Urothelium cell line (cell line): ENCODE measurements at places on chromosomes 13 and 19.

DNA sequence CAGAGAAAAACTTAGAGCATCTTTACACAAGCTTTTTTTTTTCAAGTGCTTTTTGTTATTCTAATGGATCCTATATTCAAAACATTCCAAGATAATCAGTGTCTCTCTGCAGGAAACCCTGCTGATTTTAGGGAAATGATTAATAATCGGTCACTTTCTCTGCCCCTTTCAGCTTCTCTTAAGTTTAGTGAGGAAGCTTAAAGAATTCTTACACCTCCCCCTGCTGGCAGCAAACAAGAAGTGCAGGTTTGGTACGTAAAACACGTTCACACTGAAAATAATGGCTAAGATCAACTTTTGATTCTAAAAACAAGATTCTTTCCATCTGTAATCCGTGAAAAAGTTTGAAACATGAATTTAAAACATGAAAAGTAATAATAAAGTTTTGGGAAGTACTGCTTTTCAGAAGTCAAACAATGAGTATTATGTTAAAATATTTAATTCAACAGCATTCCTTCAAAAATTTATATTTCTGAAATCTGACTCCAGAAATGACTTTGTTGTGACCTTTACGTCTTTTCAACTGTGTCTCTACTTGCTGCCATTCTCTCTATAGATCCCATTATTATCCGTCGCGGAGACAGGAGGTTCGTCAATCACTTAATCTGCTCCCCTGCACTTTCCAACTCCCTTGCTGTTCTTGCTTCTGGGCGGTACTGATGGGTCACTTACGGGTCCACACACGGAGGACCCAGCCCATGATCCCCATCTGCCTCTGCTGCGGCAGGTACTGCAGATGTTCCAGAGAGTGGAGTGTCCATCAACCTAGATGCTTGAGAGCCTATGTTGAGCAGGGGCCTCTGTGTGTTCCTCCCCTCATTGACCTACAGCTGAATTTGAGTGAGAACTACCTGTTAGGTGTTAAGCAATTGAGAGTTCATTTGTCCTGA, 203.1 kb upstream of the EDNRB start:
- peak; percentile 19 for DNase-seq

DNA sequence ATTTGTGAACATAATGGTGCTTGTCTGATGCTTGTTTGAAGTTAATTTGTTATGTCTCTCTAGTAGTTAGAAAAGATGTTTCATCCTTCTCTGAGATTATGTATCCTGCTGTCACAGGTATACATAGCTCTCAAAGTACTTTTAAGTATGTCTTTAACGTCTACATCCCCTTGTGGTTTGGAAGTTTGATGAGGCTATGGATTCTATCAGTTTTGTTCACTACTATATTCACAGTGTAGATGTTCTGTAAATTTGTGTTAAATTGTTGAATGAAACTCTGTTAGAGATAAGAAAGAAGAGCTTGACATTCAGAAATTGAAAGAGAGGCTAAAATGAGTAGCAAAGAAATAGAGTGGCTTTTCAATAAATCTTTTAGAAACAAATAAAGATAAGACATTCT, 304.6 kb upstream of the MIR17HG start:
- DNase-seq = no peak

GRCh38 chr13:111079375-111079774, 35.7 kb upstream of the ARHGEF7 start:
- DNase-seq = no peak

GRCh38 chr13:30774214-30774730, 38.9 kb downstream of the ALOX5AP start:
- DNase-seq = no peak

GRCh38 chr19:42323852-42324654, 1.4 kb upstream of the MEGF8 start:
- no peak for DNase-seq

GRCh38 chr13:18948664-18949488, 232.7 kb downstream of the TUBA3C start:
- DNase-seq = no peak

GRCh38 chr13:71219698-71220415, 647.1 kb downstream of the DACH1 start:
- DNase-seq = no peak

GRCh38 chr13:40651866-40652587, 14.4 kb downstream of the FOXO1 start:
- no peak for DNase-seq

GRCh38 chr13:82010780-82011179, 1669.9 kb upstream of the SPRY2 start:
- no peak for DNase-seq

GRCh38 chr19:30513082-30513411, 140.9 kb downstream of the ZNF536 start:
- DNase-seq = no peak
